ENCODE measurements at places on chromosomes 3 and 15.

- peak; percentile 54 for DNase-seq
Observed at GRCh38 chr3:69791919-69792399, 52.7 kb downstream of the MITF start.

DNA sequence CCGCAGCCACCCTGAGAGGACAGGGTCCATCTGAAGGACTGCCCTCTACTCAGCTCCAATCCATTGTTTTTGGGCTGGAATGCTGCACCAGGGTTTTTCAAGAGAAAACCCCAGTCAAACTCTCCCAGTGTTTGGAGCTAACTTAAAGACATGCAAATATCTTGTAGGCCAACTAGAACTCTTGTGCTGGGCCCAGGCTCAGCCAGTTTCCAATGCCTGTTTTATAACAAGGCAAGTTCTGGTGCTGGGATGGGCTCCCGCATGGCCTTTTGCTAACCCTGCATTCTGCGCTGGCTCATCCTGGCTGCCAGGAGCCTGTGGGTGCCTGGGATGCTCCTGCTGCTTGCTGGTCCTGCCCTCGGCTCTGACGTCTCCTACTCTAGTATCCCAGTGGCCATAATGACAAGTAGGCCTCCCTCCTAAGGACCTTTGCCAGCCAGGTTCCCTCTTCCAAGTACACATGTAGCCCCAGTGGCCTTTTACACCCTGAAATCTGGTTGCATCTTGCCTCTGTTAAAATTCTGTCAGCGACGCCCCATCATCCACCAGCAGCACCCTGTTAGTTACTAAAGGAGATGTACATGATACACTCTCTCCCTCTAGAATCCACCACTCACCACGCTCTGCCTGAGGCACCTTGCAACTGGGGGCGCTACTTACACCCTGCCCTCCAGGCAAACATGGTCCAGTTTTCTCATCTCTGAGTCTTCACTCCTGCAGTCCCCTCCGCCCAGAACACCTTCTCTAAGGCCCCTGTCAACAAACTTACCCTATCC is 30.5 kb upstream of the RAB6B start:
- DNase-seq: no peak

- DNase-seq: no peak
Observed at GRCh38 chr3:66227915-66228314, 7.1 kb downstream of the SLC25A26 start.

- no peak for DNase-seq
Observed at GRCh38 chr15:29470794-29471193, 201.2 kb upstream of the NSMCE3 start.

DNA sequence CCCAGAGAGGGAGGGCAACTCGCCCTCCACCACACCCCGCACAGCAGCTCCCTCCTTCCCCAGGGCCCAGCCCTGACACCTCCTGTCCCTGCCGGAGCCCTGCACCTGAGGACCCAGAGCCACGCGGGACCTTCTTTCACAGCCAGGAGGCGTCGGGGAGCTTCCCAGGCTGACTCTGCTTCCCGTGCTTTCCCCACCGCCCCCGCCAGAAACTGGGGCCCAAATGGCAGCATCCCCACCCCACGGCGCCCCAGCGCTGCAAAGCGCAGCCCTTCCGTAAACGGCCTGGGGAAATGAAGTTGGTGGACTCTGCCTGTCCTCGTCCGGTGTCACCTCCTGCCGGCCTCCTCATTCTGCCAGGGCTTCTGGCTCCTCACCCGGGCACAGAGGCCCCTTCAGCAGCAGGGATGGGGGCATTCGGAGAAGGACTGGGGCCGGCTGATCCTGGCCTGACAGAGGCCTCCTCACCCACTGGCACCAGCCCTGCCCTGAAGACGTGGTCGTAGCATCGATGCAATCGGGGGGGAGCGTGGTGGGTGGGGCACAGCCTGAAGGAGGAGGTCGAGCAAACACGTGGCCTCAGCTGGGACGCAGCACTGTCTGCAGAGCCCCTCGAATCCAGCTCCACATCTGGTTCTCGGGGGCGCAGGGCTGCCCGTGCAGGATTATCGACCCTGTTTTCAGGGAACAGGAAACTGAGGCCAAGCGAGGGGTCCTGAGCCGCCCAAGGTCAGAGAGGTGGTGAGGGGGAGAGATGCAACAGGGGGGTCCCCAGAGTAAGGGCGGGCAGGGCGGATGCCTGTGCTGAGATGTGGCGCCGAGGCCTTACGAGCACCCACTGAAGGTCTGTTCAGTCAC is 235.4 kb downstream of the XXYLT1 start:
- no peak for DNase-seq

GRCh38 chr3:115148142-115148790 is 1.2 kb upstream of the ZBTB20 start:
- DNase-seq: no peak

- no peak for DNase-seq
Observed at GRCh38 chr3:143693506-143693905, 154.8 kb downstream of the SLC9A9 start.

DNA sequence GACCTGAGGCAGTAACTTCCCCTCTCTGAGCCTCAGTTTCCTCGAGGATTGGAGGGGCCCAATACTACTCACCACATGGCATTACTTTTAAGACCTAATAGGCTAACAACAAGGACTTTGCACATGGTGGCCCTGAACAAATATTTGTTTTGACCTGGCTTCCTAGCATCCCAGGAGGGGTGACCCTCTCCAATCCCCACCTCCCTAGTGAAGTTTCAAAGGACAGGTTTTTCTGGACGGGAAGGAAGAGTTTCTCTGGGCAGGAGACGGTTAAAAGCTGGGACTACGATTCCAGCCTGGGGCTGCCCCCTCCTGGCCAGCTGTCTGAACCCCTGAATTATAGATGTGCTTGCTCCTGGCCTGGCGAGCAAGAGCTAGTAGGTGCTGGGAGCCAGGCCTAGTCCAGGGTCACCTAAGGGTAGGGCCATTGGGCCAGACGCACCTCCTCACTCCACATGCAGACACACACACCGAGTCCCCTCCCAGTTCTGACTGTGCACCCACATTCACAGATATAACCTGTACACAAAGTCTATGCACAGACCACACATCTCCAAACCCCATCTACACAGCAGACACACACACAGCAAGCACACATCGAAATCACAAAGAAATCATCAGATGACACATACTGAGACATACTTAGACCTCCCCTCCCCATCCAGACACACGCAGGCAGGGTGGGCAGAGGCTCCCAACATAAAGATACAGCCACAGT is 2.7 kb upstream of the ISL2 start:
- DNase-seq: no peak

- DNase-seq: no peak
Observed at GRCh38 chr3:138381950-138382715, 33.8 kb downstream of the MRAS start.

DNA sequence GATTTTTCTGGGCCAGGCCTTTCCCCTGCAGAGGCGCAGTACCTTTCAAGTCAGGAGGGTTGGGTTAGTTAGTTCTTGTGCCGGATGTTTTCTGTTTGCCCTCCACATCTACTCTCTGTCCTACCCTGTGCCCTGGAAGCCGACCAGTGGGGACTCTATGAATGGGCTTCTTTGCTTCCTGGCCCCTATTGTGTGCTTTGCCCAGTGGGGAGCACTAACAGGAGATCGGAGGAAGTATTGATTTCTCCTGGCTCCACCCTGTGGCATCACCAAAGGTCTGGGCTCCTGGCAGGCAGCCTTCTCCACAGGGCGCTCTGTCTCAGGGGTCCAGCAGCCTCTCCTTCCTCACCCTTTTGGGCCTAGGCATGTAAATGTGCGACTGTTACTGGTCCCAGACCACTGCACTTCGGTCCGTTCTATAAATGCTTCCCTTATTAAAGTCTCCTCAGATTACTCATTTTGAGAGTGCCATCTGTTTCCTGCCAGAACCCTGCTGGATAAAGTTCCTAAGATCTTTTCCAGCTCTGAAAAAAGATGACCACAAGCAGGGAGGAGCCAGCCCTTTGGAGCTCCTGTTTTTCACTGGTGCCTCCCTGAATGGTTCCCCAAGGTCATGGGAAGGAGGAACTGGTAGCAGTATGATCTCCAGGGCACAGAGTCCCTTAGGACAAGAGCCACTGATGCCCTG is 44.5 kb downstream of the CTDSPL start:
- peak; percentile 68 for DNase-seq

DNA sequence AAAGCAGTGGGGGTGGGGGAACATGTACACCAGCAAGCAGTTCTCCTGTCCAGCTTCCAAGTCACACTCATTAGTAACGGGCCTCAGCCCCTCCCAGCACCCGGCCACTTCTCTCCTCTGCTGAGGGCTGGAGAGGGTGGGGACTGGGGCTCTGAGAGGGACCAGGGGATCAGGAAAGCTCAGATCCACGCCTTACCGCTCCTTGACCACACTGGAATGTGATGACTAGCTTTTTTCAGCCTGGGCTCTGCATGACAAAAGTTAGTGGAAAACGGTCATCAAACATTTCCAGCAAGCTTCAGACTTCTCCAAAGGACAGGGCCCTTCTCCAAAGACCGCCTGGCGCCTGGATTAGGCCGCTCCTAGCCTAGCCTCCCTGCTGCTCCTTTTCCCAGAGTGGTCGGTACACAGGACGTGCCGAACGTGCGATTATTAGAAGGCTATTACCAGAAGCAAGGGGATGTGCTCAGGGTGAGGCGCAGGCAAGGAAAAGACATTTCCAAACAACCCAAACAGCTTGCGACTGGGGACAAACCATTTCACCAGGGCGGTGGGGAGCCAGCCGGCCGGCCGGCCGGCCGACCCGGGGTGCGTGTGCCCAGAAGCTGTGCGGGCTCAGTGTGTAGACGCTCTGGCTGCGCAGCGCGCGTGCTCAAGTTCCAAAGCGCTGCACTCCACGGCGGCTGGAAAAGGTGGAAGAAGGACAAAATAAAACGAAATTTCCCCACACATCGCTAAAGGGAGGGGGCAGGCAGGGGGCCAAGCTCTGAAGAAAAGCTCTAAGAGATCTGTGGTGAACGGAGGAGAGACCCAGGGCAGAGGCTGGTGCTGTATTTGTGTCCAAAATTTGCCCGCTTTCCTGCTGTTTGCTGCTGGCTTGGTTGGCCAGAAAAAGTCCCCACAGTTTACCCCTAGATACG is 51.0 kb upstream of the SSR3 start:
- peak; percentile 89 for DNase-seq

GRCh38 chr15:30992249-30992864 is 929 bp upstream of the MTMR10 start:
- no peak for DNase-seq

DNA sequence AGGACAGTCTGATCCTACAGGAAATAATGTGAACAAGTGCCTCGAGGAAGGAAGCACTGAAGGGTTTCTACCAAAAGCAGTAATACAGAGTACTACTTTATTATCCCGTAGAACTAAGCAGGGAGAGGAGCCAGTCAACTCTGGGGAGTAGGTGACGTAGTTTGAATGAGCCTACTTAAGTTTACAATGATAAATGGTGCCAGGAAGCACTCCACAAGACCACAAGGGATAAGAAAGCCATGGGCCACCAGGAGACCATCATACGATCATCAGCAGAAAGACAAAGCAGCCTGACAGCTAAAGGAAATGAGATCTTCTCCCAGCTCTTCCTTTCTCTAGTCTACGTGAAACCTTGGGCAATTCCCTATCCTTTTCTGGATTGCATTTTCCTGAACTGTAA is 27.3 kb downstream of the SST start:
- DNase-seq: no peak

- DNase-seq: no peak
Observed at GRCh38 chr3:12925648-12926047, 84.3 kb upstream of the RPL32 start.

DNA sequence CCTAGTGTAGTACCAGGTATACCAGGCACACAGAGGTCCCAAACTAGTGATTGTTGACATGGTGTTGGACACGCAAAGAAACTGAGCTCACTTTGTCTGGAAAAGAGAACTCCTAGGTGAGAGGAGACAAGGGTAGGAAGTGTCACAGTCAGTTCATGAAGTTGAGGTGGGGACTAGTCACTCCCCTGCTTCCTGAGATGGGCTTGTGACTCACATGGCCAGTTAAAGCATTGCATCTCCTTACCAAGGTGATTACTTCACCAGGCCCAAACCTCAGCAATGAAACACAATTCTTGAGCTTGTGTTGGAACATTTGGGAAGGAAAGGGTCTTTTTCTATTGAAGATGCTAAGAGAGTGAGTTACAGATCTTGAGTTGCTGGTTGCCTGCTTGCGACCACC is 49.2 kb upstream of the RAD18 start:
- DNase-seq: no peak
